Erythroblast (primary cell): ENCODE measurements at places on chromosomes 16 and 17.

- no peak for DNase-seq
Measured at GRCh38 chr17:28112606-28113005, 70.1 kb downstream of the NLK start.

- peak; percentile 58 for DNase-seq
Measured at GRCh38 chr16:88810166-88810911, 1.4 kb downstream of the APRT start.

GRCh38 chr17:55466671-55467070 lies 44.6 kb downstream of the SMIM36 start:
- DNase-seq, result no peak

DNA sequence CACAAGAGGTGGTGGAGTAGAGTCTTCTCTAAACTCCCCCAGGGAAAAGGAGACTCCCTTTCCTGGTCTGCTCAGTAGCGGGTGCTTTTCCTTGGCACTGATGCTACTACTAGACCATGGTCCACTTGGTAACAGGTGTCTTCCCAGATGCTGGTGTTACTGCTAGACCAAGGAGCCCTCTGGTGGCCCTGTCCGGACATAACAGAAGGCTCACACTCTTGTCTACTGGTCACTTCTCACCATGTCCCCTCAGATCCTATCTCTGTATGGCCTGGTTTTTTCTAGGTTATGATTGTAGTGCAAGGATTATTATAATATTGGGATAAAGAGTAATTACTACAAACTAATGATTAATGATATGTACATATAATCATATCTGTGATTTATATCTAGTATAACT lies 49.7 kb upstream of the ARL4D start:
- no peak for DNase-seq

- DNase-seq, result no peak
Measured at GRCh38 chr16:81455720-81456494, 11.3 kb downstream of the CMIP start.
